ENCODE measurements at places on chromosomes 12 and 14.
A peak's percentile ranks its signal among the peaks of the same experiment; 100 is the strongest.

DNA sequence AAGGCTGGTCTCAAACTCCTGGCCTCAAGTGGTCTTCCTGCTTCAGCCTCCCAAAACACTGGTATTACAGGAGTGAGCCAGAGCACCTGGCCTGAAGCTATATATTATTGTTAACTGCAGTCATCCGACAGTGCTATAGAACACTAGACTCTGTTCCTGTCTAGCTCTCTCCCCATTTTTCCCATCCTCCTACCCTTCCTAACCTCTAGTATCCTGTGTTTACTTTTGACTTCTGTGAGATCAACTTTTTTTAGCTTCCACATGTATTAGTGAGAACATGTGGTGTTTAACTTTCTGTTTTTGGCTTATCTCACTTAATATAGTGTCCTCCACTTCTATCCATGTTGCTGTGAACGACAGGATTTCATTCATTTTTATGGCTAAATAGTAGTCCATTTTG lies 34.7 kb downstream of the TRAF3 start:
- no peak overlapping the region for H3K27ac ChIP-seq
- peaks cover 8% of the 10 kb centered on the region for H3K36me3 ChIP-seq
- H3K27me3 ChIP-seq, result no peaks in the 10 kb centered on the region
- peaks cover 16% of the 10 kb centered on the region for H3K4me1 ChIP-seq
- DNase-seq, result no peak

DNA sequence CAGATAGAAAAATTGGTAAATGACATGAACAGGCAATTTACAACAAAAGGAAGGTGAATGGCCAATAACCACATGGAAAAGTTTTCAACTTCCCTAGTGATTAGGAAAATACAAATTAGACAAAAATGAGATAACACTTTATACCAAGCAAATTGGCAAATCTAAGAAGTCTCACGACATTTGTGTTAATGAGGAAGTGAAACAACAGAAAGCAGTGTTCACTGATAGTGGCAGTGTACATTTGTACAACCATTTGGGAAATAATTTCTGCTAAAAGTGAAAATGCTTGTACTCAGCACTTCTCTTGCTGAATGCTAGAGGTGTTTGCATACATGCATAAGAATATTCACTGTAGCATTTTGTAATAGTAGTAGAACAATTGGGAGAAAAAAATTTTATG lies 126.6 kb downstream of the LLPH start:
- H3K36me3 ChIP-seq, result no peaks in the 10 kb centered on the region
- H3K4me1 ChIP-seq, result peaks cover 5% of the 10 kb centered on the region
- H3K27ac ChIP-seq, result no peak overlapping the region
- no peak overlapping the region for H3K4me3 ChIP-seq
- H3K27me3 ChIP-seq, result no peaks in the 10 kb centered on the region
- DNase-seq, result no peak

DNA sequence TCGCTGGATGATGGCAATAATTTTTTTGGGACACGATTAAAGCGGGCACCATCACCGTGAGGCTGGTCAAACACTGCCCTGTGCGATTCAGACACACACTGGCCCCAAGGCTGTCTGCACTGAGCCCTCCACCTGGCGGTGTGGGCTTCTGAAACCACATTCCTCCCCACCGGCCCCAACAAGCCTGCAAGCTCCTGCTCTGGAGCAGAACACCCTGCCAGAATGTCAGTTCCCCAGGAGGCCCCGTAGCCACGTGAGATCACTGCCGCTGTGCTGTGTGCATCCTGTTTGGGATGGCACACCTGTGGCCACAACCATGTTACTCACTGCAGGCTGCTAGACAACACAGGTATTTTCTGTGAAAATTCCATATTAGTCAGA lies 7.9 kb downstream of the GSC start:
- no peaks in the 10 kb centered on the region for H3K36me3 ChIP-seq
- no peak for DNase-seq
- no peak overlapping the region for H3K27ac ChIP-seq
- no peak overlapping the region for H3K4me3 ChIP-seq
- peaks cover 75% of the 10 kb centered on the region for H3K27me3 ChIP-seq
- H3K4me1 ChIP-seq, result peaks cover 4% of the 10 kb centered on the region

GRCh38 chr14:74302152-74302628 lies 544 bp downstream of the ABCD4 start:
- H3K27me3 ChIP-seq, result no peaks in the 10 kb centered on the region
- H3K36me3 ChIP-seq, result peaks cover 7% of the 10 kb centered on the region
- H3K4me3 ChIP-seq, result peak overlapping the region; percentile 98
- DNase-seq, result no peak
- H3K27ac ChIP-seq, result peak overlapping the region; percentile 63
- H3K4me1 ChIP-seq, result peaks cover 29% of the 10 kb centered on the region

- peak overlapping the region; percentile 9 for H3K27ac ChIP-seq
- H3K36me3 ChIP-seq, result peaks cover 19% of the 10 kb centered on the region
- no peak overlapping the region for H3K4me3 ChIP-seq
- no peak for DNase-seq
These were observed 189.7 kb downstream of the ETV6 start for GRCh38 chr12:11839091-11839641.

- H3K36me3 ChIP-seq, result no peaks in the 10 kb centered on the region
- H3K4me1 ChIP-seq, result no peaks in the 10 kb centered on the region
- H3K4me3 ChIP-seq, result no peak overlapping the region
- no peak overlapping the region for H3K27ac ChIP-seq
- DNase-seq, result no peak
These were observed 269.4 kb upstream of the ALG10 start for GRCh38 chr12:33752854-33753253.
